NCI-H526 treated with DMSO at 0.1 percent for 48 hours (cell line): ENCODE measurements at places on chromosomes 4 and X.

DNA sequence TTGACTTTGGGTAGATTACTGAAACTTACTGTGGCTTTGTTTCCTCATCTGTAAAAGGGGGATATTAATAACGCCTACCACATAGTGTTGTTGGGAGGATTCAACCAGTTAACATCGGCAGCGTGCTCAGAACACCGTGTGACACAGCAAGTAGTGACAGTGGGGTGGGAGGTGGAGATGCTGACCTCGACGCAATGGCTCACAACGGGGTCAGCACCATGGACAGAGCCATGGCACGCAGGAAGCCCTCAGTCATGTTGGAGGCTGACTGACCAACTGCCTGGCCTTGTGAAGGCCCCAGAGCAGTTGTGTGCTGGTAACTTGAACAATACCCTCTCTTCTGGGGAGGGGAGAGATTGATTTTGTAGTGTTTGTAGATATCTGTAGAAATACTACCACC lies 93.2 kb downstream of the WFS1 start:
- DNase-seq: no peak

DNA sequence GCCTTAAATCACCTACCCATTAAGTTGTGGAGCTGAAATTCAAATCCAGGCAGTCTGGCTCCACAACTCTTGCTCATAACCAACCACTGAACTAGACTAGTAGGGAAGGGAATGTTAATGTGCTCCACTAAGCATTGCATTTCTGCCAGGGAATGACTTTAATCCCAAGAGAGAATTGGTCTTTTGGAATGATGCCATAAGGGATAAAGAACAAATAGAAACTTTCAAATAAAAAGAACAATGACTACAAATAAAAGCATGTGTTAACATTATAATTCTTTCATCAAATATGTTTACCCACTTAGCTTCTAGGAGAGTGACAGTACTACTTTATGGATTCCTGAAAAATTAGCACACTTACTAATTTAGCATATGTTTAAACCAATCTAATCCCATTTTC lies 905.9 kb downstream of the CENPC start:
- no peak for DNase-seq

GRCh38 chr4:92599044-92599443 lies 295.3 kb downstream of the GRID2 start:
- no peak for DNase-seq

GRCh38 chr4:87688316-87688715 lies 38.2 kb downstream of the DMP1 start:
- DNase-seq: no peak

DNA sequence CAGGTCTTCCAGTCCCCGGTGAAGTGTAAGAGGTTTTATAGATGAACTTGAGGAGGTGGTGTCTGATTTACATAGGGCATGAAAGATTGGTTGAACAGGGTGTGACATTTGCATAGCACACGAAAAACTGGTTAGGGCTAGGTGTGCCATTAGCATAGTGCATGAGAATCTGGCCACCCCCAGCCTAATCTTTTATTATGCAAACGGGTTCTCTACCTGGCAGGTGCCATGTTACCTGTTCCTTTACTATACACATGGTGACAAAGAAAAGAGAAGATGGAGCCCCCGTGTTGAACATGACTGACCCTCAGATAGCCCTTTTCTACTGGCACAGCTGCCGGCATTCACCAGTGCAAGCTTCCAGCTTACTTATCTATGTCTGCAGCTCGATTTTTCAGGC lies 71.0 kb downstream of the UCHL1 start:
- peak; percentile 62 for DNase-seq

GRCh38 chr4:148842843-148843242 lies 400.6 kb upstream of the NR3C2 start:
- no peak for DNase-seq

DNA sequence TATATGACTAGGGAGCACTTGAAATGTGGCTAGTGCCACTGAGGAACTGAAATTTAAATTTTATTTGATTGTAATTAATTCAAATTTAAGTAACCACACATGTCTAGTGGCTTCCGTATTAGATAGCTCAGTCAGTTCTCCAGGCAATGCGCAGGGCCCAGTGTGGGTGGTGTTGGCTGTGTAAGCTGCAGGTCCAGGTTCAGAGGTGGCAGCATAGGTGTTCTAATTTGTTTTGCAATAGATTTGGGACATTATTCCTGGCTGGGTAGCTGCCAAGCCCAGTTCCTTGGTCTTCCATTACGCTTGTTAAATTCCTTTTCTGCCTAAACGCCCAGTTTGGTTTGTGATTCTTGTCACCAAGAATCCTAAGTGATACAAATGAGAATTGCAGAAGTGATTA lies 79.5 kb downstream of the FAM184B start:
- no peak for DNase-seq

GRCh38 chrX:122866532-122866931 lies 317.5 kb upstream of the GRIA3 start:
- no peak for DNase-seq

- DNase-seq: no peak
Observed at GRCh38 chr4:118904418-118904817, 15.8 kb downstream of the SYNPO2 start.

DNA sequence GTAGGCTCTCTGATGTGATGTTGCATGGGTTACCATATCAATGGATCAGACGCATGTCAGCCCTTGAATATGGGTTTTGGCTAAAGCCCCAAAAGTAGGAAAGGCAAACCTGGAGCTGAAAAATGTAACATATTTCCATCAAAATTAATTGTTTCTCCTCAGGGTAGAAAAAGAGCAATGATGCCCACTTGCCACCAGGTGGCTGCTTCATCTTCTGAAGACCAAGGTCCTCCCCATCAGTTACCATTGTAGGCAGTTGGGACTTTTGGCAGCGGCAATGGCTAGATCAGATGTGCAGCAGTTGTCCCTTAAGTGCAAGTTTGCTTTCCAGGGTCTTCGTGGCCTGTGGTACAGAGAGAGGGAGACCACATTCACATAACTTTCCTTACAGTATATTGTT lies 118.2 kb downstream of the NAF1 start:
- peak; percentile 1 for DNase-seq

DNA sequence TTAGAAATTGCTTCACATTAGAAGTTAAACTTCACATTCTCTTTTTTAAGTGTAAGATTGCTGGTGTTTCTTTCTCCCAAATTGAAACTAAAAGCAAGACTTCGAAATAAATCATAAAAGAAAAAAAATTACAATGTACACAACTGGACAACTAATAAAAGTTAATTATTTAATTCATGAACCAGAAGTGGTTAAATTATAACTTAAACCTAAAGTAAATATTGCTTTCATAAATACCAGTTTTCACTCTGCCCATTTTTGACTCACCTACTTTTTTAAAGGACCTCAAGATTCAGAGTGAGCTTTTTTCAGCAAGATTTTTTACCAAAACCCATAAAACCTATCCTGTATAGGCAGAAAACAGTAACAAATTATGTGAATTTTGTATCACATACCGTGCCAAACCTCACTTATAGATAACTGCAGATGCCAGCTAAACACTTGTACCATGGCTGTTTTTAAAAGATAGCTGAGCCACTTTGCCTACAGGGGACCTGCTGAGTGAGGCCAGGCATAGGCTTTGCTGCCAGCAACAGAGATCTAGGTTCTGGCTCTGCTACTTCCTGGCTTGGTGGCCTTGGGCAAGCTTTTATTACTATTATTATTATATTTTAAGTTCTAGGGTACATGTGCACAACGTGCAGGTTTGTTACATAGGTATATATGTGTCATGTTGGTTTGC lies 259.8 kb downstream of the NR3C2 start:
- no peak for DNase-seq

GRCh38 chr4:183348706-183349659 lies 26.8 kb upstream of the CLDN24 start:
- DNase-seq: no peak

DNA sequence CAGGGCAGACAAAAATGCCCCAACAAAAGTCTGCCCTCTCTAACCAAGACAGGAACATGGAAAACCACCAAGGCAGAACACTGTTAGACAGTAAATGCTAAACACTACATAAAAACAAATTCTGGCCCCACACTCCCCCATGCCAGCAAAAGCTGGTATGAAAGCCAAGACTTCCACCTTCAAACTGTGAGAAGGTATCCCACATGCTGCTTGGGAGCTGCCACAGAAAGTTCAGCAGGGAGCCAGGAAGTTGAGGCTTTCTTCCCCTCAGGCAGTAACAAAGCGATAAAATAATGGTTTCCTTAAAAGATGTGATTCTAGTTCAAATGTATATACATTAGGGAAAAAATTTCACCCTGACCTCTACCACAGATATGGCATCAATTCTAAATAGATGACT lies 770.4 kb upstream of the NDST4 start:
- no peak for DNase-seq

DNA sequence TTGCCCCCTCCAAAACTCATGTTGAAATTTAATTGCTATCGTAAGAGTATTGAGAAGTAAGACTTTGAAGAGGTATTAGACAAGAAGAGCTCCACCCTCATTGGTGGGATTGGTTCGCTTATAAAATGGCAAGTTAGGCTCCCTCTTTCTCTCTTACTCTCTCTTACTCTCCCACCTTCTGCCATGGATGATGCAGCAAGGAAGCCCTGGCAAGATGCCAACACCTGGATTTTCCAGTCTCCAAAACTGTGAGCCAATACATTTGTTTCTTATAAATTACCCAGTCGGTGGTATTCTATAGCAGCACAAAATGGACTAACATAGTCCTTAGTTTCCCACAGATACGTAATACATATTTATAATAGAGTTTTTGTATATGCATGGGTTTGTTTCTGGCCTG lies 119.4 kb downstream of the DDIT4L start:
- no peak for DNase-seq

DNA sequence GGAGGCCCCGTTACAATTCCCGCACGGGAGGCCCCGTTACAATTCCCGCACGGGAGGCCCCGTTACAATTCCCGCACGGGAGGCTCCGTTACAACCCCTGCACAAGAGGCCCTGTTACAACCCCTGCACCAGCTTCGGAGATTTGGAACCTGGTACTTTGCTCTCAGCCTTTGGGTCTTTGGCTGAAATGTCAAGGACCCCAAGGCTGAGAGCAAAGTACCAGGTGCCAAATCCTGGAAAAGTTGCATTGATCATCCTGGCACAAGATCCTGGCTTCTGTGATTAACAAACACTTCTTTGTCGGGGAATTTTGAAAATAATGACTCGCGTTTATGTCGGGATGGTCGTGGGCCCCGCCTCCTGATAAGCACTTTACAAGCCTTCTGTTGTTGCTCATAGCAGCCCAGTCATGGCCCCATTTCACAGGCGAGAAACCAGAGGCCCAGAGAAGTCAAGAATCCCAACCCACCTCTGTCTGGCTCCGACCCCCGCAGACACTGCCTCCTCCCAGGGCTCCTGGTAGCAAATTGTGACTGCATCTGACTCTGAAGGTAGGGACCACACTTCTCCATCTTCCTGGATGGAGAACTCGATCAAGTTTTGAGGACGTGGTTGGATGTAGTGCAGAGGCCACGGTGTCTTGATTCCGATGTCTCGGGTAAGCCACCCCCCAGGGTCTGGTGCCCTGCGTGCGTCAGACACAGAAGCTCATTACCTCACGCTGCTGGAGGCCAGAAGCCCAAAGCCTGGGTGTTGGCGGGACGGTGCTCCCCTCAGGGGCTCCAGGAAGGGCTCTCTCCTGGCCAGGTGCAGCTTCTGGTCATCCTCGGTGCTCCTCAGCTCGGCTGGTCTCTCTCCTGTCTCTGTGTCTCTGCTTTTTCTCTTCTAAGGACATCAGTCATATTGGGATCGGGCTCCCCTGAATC lies 60.3 kb downstream of the ADRA2C start:
- no peak for DNase-seq

DNA sequence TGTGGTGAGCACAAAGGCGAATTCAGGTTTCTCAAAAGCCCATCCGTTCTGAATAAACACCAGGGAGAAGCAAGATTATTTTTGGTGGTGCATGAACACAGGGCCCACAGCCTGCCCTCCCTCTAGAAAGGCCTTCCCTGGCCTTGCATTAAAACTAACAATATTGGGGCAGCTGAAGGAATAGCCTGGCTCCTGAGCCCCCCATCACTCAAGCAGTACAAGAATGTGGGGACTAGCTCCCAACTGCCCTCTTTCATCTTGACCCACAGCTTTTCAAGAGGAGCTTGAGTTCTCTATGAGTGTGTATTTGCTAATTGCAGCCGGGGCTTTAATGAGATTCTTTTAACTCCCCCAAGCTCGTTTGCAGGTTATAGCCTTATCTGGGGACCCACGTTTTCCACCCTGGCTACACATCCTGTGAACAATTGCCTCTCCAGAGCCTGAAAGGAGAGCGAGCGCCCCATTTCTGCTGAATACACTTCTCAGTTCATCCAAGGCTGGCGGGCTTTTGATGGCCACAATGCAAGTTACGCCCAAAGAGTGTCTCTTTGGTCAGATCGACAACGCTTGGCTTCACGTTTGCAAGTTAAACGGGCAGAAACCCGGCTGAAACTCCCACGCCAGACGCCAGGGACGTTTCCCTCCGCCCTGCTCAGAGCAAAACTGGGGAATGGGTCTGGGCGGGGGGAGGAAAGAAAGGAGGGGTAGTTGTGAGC lies 4.7 kb upstream of the GSX2 start:
- no peak for DNase-seq
